T-helper 1 cell (primary cell): ENCODE measurements at places on chromosomes 12 and 14.

- no peak for DNase-seq
Observed at GRCh38 chr12:130249376-130249775, 87.1 kb downstream of the FZD10 start.

DNA sequence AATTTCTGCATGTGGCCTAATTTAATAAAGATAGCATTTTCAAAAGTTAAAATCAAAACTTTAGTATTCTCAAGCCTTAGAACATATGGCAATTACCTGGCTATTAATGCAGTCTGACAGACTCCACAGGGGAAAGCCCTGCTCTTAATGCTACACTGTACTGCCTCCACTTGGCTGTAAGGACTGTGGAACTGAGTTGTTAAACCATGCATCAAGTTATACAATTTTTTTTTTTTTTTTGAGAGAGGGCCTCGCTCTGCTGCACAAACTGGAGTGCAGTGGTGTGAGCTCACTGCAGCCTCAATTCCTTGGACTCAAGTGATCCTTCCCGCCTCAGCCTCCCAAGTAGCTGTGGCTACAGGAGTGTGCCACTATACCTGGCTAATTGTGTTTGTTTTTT, 19.0 kb upstream of the NDUFA12 start:
- DNase-seq, result no peak

DNA sequence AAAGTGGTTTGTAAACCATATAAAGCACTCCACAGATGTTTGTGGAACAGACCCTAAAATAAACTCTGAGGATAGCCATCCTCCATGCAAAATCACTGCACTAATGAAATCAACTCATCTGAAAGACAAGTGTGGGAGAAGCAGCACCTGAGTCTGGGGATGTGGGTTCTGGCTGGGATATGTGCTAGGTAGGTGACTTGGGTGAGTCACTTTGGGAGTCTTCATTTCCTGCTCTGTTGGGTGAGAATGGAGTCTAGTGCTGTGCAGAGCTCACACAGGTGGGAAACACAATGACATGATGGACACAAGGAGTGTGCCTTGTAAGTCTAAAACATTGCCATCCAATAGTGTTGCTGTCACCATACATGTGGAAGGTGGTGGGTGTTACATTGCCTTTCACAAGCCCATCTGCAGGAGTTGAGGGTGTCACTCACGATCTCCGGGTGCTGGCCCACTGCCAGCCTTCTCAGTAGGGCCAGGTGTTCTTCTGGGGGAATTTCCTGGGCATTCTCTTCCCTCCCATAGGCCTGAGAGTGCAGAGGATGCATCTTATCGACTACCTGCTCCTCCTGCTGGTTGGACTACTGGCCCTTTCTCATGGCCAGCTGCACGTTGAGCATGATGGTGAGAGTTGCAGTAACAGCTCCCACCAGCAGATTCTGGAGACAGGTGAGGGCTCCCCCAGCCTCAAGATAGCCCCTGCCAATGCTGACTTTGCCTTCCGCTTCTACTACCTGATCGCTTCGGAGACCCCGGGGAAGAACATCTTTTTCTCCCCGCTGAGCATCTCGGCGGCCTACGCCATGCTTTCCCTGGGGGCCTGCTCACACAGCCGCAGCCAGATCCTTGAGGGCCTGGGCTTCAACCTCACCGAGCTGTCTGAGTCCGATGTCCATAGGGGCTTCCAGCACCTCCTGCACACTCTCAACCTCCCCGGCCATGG, 2.0 kb downstream of the SERPINA4 start:
- no peak for DNase-seq

- DNase-seq, result no peak
Observed at GRCh38 chr14:36443374-36443773, 76.7 kb downstream of the NKX2-1 start.

- DNase-seq, result no peak
Observed at GRCh38 chr12:79676579-79676978, 14.2 kb downstream of the PAWR start.

DNA sequence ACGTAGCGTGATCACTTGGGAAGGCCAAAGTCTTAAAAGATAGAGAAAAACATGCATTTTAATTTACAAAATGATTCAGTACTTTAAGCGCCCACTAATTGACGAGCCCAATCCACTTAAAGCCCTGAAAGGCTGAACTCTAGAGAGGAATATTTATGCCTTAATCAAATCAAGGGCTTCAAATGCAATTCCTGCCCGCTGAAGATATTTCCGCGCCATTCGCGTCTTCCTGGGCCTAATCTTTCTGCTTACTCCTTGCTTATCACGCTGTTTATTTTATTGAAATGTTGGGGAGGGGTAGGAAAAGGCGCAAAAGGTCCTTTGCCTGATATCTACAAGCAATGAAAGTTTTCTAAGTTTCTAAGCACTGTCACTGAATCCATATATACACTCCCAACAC, 4.0 kb downstream of the TBX3 start:
- DNase-seq, result no peak

DNA sequence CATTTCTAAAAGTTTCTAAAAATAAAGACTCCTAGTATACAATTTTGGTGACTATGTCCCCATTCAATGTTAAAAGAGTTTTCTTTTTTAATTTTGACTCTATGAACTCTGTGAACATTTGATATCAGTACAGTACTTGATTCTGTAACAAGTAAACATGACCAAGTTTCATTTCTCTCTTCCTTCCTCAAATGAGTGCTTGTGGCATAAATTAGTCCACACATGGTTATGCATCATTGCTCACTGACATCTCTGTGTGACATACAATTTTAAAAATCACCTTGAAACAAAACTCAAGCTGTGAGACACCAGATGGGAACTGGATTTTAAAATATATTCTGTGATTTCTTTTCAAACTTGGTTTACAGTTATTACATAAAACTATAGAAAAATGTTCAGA, 253.9 kb upstream of the MDGA2 start:
- no peak for DNase-seq

GRCh38 chr12:106086696-106087095, 52.1 kb downstream of the NUAK1 start:
- no peak for DNase-seq

GRCh38 chr14:65019944-65020566, 33.4 kb downstream of the FNTB start:
- DNase-seq, result peak; percentile 17

DNA sequence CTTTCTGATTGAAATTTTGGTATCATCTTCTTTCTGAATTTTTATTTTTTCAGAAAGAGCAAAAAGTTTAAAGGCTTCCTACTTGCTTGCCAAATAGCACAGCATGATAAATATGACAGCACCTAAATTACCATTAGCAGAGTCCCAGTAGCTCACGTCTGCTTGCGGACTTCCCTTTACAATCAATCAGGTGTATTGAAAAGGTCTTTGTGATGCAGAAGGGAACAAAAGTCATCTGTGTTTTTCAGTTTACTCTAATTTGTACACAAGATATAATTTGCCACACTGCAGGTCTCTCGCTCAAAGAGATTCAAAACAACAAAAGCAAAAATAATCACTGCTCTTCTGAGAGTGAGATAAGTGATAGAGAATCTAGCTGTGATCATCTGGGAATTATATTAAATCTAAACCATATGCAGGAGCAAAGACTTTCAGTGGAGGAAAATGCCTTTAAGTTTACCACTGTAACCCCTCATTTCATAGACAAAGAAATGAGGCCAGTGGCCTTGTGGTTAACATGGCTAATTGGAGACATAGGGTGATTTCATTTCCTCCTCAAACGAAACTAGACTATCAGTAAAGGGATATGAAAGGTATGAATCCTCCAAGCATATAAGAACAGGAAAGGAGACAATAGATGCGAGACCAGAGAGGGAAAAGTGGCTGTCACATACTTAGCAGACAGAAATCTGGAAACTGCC, 240.8 kb upstream of the TMPO start:
- no peak for DNase-seq

- no peak for DNase-seq
Observed at GRCh38 chr12:89731089-89731488, 22.5 kb upstream of the ATP2B1 start.

DNA sequence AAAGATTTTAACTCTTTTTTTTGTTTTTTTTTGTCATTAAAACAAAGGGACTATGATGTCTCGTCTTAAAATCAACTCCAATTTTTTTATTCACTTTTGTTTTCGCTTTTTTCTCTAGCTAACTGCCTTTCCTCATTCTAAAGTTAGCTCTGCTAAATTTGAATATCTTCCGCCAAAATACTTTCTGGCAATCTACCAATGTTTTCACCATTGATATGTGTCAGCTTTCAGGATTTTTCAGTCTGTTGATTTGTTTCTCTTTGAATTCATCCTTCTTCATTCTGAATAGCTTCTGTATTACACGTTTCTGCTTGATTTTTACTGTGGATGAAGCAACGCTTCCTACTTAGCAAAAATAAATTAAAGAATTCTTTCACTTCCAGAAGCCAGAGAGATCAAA, 38.7 kb upstream of the NOVA1 start:
- DNase-seq, result no peak

- peak; percentile 10 for DNase-seq
Observed at GRCh38 chr14:32588448-32589320, 259.6 kb downstream of the AKAP6 start.

DNA sequence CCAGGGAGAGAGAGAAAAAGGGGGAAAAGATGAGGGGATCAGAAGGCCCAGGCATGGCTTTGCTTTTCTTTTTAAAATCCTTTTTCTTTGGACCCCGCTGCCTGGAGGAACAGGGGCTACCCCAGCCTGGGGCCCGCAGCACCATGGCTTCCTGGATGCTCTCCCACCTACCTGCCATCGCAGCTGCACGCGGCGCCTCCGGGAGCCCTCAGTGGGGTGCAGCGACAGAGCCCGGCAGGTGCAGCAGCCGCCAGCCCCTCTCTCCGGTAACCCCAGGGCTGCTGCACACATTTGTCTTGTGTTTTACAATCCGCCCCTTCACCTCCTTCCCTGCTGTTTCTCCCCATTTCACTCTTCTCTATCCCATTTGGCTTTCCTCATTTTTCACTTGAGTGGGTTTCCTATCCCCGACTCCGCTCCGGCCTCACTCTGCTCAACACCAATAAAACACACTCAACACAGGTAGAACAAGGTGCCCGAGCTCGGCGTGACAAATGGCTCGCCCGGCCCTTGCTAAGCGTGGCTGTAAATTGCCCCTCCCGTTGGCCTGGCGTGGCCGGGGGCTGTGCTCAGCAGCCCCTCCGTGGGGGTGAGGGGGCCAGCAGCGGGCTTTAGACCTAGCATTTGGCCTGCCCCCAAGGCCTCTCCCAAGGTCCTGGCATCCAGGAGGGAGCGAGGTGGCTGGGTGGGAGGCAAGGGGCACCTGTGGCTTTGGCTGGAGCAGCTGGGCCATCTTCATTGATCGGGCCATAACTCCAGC, 52.6 kb upstream of the GPATCH2L start:
- DNase-seq, result no peak

DNA sequence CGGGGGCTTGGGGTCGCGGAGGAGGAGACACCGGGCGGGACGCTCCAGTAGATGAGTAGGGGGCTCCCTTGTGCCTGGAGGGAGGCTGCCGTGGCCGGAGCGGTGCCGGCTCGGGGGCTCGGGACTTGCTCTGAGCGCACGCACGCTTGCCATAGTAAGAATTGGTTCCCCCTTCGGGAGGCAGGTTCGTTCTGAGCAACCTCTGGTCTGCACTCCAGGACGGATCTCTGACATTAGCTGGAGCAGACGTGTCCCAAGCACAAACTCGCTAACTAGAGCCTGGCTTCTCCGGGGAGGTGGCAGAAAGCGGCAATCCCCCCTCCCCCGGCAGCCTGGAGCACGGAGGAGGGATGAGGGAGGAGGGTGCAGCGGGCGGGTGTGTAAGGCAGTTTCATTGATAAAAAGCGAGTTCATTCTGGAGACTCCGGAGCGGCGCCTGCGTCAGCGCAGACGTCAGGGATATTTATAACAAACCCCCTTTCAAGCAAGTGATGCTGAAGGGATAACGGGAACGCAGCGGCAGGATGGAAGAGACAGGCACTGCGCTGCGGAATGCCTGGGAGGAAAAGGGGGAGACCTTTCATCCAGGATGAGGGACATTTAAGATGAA, 630 bp downstream of the FOS start:
- DNase-seq, result no peak

- DNase-seq, result no peak
Observed at GRCh38 chr14:36653962-36654793, 7.5 kb upstream of the PAX9 start.

DNA sequence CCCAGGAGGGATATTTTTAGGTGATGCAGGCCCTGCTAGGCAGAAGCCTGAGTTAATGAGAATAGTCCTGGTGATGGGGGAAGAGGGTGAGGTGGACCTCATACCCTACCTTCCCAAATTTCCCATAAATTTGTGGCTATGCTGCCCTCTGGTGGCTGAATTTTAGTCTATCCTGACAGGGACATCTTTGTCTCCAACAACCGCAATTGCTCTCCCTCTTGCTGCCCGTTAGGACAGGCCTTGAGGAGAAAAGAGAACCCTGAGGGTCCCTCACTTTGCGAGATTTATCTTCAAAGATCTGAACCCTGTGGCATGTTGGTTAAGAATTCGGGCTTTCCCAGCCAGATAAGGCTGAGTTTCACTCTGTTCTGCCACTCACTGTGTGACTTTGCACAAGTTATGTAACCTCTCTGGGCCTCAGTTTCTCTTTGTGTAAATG, 9.8 kb upstream of the ZNF385A start:
- peak; percentile 44 for DNase-seq

DNA sequence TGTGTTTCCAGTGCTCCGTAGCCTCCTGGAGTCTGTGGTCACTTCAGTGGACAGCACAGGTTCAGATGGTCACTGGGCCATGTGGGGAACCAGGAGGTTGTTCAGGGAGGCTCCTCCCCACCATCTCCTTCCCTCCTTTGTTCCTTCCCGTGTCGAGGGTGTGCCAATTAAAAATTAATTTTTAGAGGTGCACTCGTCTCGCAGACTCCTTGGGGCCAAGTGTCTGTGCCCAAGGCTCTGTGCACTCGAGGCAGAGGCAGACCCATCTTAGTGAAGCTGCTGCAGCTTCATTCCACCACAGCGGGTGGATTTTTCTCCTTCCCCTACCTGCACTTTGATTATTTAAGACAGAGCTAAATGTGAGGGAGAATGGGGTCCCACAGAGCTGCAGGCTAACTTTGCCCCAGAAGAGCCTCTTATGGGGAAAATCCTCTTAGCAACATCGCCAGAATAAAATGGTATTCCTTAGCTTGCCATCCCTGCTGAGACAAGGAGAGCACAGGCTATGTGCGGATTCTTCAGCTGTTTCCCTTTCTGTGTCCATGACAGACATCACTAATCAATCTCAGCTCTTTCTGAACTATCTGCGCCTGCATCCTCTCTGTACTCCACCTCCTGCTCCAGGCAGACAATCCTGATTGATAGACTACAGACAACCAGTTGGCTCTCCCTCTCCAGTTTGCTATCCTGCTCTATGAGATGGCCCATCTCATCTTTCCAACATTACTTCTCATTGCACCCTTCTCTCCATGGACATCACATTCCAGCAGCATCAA, 159.5 kb downstream of the VRK1 start:
- no peak for DNase-seq
